ENCODE measurements at places on chromosomes 3 and 15.
A peak's percentile ranks its signal among the peaks of the same experiment; 100 is the strongest.

- DNase-seq: no peak
Observed at GRCh38 chr3:31671976-31672375, 139.3 kb downstream of the STT3B start.

DNA sequence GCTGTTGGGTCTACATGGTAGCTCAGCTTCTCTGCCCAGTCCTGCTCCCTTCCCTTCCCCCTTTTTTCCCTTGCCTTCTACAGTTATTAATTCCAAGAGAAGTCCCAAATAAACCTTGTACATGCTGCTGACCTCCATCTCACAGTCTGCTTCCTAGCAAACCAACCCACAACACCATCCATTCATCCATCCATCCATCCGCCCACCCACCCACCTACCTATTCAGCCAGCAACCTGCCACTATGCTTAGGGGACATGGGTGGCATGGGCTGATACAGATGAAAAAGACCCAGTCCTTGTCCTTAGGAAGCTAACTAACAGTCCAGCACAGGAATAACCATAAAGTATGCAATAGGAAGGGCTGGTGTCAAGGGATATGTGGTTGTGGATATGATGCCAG is 5.7 kb downstream of the TNFAIP8L3 start:
- no peak for DNase-seq

GRCh38 chr3:170414202-170414663 is 4.4 kb upstream of the CLDN11 start:
- peak; percentile 53 for DNase-seq

GRCh38 chr3:112972158-112972557 is 2.7 kb downstream of the CD200R1 start:
- no peak for DNase-seq

DNA sequence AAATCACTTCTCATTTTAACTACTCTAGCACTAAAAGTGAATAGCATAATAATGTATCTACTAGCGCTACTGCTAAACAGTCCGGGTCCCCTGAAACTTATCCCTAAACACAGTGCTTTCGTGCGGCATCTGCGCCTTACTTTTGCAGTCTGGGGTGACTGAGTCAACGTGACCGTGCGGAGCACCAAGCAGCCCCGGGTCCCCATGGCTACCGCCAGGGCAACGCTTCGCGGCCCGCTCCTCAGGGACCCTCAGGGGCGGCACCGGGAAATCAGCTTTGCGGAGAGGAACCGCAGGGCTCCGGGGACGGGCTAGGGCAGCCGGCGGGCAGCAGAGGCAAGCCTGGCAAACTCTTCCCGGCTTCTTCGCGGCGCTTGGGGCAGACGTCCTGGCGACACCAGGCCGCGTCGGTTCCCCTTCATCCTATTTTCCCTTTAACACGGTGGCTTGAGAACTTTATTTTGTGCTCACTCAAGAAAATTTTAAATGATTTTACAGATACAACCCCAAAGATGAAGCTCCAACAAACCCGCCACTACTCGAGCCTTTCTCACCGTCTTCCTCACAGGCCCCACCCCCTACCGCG is 757 bp upstream of the DIPK2A start:
- DNase-seq: peak; percentile 58

DNA sequence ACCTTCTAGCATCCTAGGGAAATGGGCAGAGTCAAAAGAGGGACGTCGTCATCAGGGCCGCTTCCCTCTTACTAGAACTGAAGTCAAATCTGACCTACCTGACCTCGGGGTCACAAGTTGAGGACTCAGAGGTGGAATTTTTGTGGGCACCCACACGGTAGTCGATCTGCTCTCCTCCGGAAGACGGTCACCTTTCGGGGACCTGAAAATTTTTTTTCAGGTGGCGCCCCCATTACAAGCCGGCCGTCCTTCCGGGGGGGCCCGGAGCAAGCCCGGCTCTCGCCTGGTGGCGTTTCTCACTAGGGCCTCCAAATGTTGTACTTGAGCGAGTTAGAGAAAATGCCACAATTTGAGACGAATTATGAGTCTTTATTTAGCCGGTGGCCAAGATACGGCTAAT is 157.5 kb upstream of the FRG2C start:
- no peak for DNase-seq

DNA sequence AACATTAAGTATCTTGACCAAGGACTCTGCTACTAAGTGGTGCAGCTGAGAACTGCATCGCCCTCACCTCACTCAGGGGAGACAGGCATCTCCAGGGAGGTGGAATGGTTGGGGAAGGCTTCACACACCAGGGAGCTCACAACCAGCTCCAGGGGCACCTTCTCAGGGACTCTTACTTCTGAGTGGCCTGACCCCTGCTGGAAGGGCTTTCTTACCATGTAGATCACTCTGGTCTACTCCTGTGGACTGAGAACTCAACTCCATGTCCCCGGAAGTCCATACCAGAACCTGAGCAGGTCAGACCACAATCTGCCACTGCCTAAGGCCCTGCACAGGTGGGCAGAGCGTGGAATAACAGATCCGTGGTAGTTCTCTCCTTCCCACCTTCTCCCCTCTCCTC is 140.5 kb downstream of the TLE3 start:
- DNase-seq: no peak

Data from activated CD8-positive, alpha-beta T cell treated with anti-CD3 and anti-CD28 coated beads, Interleukin-2, amount 10 ng/mL, durations not matched to agents 7 days and 5 days (primary cell).